ENCODE measurements at places on chromosomes 12 and 14.

DNA sequence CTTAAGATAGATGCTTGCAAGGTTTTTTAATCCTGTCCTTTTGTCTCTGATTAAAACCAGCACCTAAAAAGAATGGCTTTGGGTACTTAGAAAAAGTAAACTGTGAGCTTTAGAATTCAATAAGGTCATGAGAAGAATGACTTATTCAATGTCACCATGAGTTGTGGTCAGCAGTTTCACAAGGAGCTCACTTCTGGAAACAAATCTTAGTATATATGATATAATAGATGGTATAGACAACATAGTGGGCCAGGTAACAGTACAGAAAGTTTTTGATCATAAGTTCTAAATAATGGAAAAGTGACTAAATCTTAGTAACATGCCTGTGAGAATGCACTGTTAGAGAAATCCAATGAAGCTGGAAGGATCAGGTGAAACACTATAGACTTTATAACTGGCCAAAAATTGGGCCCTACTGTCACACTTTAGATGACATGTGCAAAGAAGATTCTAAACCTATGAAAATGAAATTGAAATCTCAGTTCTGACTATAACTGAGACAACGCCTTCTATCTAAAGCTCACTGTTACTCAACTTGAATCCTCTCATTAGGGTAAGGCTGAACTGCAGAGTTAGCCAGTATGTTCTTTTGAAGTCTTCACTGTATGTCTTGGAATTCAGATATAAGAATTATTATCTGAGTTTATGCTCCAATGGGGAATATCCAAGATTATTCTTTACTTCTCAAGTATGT, 42.4 kb upstream of the RAD51AP1 start:
- no peak for DNase-seq

DNA sequence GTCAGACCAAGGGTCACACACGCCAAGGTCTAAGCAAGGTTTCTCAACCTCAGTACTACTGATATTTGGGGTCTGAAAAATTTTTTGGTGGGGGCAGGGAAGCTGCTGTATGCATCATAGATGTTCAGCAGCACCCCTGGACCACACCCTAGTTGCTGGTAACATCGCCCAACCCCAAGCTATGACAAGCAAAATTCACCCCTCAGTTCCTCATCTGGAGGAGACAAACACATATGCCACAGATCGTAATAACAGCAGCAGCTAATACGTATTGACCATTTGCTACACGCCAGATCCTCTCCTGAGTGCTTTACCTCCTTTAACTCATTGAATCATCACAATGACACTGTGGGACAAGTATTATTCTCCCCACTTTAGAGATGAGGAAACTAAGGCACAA, 46.4 kb downstream of the ACTN1 start:
- no peak for DNase-seq

GRCh38 chr12:55982319-55982936, 8.6 kb downstream of the RAB5B start:
- DNase-seq, result no peak

DNA sequence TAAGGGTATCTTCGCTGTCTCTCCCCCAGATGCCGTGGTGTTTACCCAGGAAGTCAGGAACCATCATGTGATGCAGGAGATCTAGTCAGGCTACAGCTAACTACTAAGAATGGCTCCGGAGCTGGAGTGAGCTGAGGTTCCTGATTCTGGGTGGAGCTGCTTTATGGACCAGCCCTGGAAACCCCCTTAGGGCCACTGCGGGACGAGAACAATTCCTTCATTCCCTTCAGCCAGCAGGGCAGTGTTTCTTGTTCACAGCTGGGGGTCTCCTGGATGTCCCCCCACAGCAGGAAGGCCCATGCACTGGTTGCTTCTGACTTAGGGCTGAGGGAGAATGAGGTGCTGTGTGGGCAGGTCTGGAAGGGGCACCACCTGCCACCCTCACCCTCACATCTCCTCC, 199.3 kb downstream of the ADGRD1 start:
- DNase-seq, result no peak

DNA sequence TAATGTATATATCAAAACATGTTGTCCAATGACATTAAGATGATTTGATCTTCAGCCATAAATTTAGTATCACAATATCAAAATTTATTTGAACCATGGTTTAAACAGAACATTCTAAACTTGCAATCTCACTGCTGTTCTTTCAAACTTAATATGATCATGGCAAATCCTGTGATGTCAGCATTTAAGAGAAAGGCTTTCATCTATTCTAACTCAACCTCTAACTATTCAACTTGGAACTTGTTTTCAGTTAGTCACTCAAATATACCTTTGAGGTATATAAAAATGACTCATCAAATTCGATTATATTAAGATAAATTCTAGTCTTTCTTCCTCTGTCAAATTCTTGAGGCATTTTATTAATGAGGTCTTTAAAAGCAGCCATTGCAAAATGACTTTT, 747.0 kb upstream of the FLRT2 start:
- no peak for DNase-seq

GRCh38 chr14:85483037-85483436, 46.9 kb upstream of the FLRT2 start:
- no peak for DNase-seq

DNA sequence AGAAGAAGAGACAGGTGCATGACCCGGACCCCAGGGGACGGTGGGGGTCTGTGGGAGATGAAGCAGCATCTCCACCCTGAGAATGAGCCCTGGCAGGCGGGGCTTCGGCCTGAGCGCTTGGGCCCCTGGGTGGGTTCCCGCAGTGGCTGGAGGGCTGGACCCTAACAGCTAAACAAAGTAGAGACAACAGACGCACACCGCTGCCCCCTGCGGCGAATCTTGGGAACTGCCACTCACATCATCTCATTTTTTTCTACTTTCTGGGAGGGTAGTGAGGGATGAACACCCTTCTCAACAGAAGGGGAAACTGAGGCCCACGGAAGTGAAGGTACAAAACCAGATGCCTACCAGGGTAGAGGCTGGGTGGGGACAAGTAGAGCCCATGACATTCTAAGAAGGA, 104.7 kb downstream of the RFLNA start:
- no peak for DNase-seq

GRCh38 chr12:124323771-124324530, 29.1 kb downstream of the RFLNA start:
- DNase-seq, result no peak

DNA sequence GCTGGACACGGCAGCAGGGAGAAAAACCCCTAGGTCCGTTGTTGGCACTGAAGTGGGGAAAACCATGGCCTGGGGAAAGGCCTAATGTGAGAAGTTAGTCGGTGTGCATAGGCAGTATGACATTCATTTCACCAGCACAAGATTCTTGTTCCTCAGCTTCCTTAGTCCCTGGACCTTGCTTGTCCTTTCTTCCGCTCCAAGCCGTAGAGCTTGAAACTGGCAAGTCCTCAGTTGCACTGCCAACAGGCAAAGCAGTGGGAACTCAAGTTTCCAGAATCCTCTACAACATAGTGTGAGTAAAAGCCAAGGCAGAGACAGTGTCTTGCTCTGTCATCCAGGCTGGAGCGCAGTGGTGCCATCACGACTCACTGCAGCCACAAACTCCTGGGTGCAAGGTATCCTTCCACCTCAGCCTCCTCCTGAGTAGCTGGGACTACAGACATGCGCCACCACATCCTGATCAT, 138.5 kb upstream of the AMIGO2 start:
- DNase-seq, result no peak

DNA sequence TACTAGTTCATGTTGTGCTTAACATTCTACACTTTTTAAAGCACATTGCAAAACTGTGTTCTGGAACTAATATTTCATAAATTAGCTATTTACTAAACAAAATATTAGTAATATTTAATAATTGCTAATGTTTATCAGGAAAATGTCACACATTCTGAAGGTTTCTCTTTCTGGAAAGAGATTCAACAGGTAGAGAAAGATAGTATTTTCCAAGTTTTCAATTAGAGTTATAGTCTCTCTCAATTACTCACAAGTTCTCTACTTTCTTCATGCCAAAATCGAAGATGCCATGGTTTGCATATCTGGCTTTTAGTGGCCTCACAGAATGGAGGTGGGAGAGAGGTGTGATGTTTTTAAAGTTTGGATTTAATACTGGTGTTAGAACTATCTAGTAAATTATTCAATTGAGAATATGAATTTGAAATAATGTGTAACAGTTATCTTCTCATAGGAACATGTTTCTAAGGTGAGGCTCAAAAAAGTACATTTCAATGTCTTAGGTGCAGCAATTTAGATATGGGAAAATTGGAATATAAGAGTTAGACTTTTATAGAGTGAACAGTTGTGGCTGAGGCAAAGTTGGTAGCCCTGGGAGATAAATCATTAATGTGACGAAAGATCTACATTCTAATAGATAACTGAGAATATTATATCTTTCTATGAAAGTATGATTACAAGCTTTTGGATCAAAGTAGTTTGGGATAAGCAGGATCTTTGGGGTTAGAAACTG, 1.5 kb downstream of the LUM start:
- DNase-seq, result no peak

- DNase-seq, result no peak
Observed at GRCh38 chr12:79059557-79059956, 195.0 kb downstream of the SYT1 start.

DNA sequence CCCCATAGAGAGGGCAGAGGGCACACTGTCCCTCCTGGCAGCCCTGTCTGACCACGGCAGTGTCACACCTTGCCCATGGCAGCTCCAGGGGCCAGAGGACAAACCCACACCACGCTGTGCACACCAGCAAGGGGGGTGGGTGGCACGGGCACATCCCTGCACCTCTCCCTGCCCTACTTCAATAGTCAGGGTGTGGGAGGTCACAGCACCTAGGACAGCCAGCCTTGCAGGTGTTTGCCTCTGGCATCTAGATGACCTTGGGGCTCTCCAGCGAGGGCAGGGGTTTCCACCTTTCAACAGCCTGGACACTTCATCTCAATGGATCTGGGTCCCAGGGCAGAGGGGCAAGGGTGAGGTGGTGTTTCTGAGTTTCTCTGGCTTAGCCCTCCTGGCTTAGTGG, 69.2 kb downstream of the LGMN start:
- DNase-seq, result no peak
